HCT116 (cell line): ENCODE measurements at places on chromosomes 3 and 15.

GRCh38 chr3:61073566-61074165, 177.6 kb downstream of the FHIT start:
- no peak for DNase-seq

GRCh38 chr3:194139071-194139813, 3.3 kb downstream of the HES1 start:
- DNase-seq: no peak

DNA sequence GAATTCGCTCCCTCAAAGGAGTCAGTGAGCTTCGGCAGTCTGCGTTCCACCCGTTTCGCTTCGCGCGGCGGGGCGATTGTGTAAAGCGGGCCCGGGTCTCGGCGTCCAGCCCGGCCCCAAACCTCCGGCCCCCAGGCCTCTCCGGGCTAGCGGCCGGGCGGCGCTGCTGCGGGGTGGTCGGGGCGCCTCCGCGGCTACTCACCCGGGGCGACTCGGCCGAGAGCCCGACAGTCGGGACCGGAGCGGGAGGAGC, 412 bp downstream of the CHDH start:
- DNase-seq: no peak

DNA sequence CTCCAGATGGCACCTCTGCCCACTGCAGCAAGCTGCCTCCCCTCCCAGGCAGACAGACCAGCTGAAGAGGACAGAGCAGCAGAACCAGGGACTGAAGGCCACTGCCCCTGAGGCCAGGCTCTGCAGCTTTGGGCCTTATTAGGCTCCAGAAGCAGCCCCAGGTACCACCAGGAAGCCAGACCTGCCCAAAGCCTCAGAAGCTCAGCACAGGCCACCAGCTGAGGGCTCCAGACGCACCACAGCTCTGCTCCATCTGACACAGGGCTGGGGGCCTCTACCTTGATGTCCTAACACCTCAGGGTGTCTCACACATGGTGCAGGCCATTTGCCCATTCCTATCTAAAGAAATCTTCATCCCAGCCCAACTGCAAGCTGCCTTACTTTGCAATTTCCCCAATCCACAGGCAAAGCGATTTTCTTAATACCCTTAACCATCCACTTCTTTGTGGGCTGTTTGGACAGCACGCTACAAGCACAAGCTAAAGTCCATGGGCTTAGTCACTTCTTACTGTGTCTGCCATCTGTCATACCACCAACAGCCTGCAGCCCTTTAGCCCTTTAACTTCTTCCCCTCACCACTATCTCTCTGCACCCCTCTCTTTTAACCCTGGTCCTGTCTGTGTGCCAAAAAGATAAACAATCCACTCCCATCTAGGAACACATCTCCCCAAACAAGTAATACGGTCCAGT, 112.1 kb downstream of the IQSEC1 start:
- DNase-seq: no peak

- DNase-seq: no peak
Measured at GRCh38 chr3:116378077-116378476, 67.2 kb downstream of the LSAMP start.

GRCh38 chr3:161035711-161036110, 69.4 kb downstream of the B3GALNT1 start:
- DNase-seq: no peak

DNA sequence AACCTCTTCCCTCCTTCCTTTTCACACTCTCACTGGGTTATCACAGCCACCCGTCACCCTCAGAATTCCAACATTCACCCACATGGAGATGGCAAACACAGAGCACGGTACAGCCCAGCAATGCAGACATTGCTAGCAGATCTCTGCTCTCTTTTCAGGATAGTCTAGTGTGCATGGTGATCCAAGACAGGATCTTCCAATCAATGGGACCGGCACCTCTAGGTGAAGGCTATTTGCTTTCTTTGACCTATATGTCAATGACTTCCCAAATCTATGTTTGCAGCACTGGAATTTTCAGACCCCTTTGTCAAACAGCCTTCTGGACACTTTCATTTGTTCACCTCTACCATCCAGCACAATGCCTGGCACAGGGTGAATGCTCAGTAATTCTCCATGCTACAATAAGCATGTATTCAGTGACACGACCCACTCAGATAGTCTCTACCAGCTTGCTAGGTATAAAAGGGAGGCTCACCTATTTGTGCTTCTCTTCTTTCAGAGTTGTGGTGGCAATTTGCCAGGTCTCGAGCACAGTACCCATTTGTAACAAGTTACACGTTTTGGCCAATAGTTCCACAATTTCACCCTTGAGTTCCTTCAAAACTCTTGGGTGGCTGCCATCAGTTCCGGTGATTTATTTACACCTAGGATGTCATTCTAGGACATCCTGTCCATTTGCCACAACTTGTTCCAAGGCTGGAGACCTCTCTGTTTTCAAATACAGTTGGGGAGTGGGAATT, 279.1 kb upstream of the ICE2 start:
- no peak for DNase-seq

DNA sequence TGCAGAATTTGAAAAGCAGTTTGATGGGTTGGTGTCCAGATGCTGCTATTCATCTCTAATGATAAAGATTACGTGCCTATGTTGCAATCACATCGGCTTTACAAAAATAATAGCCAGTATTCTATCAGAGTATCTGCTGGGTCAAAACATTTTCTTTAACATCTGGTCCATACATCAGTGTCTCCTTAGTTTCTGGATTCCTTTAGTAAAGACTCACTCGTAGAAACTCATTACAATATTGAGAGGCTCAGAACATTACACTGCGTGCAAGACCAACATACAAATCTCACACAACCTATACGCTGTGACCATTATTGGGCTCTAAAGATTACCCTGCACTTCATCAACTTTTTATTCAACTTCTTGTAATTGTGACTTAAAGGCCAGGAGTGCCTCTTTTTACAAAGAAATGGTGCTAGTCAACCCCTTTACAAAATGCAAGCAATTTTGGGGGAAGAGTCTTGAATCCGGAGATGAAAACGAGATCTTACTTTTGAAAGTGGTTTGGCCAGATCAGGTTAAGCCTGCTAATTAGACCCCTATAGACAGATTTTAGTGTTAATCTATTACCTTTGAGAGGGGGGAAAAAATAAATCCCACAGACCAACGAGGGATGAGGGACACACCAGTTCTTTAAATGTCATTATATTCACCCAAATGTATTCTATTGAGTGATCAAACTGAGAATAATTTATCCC, 2.9 kb downstream of the TRA2B start:
- DNase-seq: no peak

- no peak for DNase-seq
Measured at GRCh38 chr3:160125258-160125657, 100.0 kb upstream of the C3orf80 start.
